ENCODE measurements at places on chromosomes 7 and 10. TPM values are rescaled to one million over a fixed set of nuclear protein-coding genes. Genes with fewer than 3 reads are reported as not detected.

GRCh38 chr10:68828833-68829232 lies 1.5 kb downstream of the STOX1 start:
- H3K27ac ChIP-seq, result no peak overlapping the region
- no peaks in the 10 kb centered on the region for H3K27me3 ChIP-seq
- no peak overlapping the region for H3K4me3 ChIP-seq
- no peak for DNase-seq
- no peaks in the 10 kb centered on the region for H3K36me3 ChIP-seq

DNA sequence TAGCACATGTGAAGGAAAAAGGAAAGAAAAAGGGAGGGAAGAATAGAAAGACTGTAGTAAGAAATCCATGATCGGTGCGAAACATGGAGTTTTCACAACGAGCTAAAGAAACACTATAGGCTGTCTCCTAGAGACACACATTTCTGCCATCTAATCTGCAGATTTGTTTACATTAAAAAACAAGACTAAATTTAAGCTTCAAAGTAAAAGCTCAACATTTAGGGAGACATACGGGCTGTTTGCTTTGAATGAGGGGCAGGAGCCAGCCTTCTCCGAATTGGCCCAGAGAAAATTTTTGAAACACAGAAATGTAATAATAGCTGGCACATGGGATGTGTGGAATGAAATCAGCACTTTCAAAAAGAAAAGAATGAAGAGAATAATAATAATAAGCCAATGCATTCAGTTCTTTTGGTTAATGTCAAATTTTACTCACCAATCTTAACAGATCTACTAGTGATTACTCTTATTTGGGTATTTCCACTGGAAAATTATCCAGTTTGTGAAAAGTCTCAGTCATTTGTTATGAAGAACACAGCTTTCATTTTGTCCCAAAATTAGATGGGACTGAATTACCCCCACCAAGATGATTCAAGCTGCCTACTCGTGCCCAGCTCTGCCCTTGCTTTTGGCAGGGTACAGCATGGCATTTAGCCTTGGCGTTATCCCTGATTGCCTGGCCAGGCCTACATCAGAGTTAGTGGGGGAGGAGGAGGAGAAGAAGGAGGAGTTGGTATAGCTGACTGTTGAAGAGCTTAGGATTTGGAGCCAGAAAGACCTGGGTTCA lies 47.1 kb downstream of the MTURN start:
- no peak overlapping the region for H3K4me3 ChIP-seq
- no peaks in the 10 kb centered on the region for H3K27me3 ChIP-seq
- H3K27ac ChIP-seq, result no peak overlapping the region
- DNase-seq, result no peak
- no peaks in the 10 kb centered on the region for H3K4me1 ChIP-seq
- H3K36me3 ChIP-seq, result no peaks in the 10 kb centered on the region

DNA sequence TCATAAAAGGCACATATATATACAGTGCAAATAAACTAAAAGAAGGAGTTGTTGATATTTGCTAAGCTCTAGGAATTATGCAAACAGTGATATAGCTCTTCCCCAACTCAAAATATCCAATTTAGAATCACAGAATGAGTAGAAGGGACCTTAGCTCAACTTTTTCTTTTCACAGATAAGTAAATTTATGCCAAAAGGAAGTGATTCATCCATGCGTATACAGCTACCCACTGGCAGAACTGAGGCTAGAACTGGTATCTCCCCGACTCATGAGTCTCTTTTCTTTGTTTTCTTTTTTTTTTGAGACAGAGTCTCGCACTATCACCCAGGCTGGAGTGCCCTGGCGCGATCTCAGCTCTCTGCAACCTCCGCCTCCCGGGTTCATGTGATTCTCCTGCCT lies 54.2 kb upstream of the SVIL start:
- H3K27ac ChIP-seq, result peak overlapping the region; percentile 69
- H3K27me3 ChIP-seq, result no peaks in the 10 kb centered on the region
- H3K4me1 ChIP-seq, result peaks cover 47% of the 10 kb centered on the region
- H3K4me3 ChIP-seq, result no peak overlapping the region

GRCh38 chr7:103764901-103765300 lies 224.6 kb downstream of the RELN start:
- H3K4me3 ChIP-seq, result no peak overlapping the region
- no peaks in the 10 kb centered on the region for H3K36me3 ChIP-seq
- no peak overlapping the region for H3K27ac ChIP-seq
- DNase-seq, result no peak
- no peaks in the 10 kb centered on the region for H3K4me1 ChIP-seq

DNA sequence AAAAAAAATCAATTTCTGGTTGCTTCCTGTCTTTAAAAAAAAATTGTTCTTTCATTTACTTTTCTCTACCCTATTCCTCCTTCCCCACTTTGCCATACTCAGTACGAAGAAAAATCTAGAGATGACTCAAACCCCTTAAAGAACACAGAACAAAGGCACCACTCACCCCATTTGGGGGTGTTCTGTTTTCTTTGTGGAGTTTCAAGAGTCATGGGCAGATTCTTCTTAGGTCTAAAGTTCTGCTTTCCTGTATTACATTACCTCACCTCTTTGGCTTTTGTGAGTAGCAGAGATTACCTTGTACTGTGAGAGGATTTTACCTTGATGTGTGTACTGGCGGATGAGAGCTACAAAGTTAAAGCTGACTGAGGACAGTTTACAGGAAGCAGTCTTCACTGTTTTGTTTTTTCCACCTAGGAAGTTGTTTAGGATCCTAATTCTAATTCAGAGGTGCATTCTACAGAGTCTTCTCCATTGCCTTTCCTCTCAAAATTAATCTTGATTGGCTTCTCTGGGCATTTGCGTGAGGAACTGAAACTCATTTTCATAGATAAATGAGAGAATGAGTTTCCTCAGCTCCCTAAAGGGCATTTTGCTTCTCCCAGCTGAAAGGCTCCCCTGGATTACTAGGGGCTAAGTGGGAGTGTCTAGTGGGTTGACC lies 20.7 kb downstream of the AVL9 start:
- H3K36me3 ChIP-seq, result peaks cover 6% of the 10 kb centered on the region
- no peak overlapping the region for H3K4me3 ChIP-seq

DNA sequence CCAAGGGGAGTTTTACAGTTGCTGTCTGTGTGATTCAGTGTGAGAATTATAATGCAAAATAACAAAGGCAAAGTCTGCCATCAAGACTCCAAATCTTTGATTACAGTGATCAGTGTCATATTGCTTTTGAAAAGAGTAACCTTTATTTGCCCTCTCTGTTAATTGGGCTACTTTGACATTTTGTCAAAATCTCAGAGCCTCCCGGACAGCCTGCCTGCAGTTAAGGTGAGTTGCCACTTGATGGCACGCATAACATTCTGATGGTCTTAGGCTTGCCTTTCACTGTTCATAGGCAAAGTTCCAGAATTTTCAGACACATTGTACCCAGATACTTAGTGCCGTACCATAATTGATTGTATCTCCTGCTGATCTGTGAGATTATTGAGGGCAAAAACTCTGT lies 253.5 kb downstream of the ABCA13 start:
- peak; percentile 25 for DNase-seq
- H3K4me3 ChIP-seq, result no peak overlapping the region
- H3K36me3 ChIP-seq, result no peaks in the 10 kb centered on the region
- H3K4me1 ChIP-seq, result no peaks in the 10 kb centered on the region
- no peak overlapping the region for H3K27ac ChIP-seq
- no peaks in the 10 kb centered on the region for H3K27me3 ChIP-seq

- no peak overlapping the region for H3K4me3 ChIP-seq
- DNase-seq, result no peak
- H3K4me1 ChIP-seq, result no peaks in the 10 kb centered on the region
- no peak overlapping the region for H3K27ac ChIP-seq
- H3K36me3 ChIP-seq, result peaks cover 7% of the 10 kb centered on the region
- no peaks in the 10 kb centered on the region for H3K27me3 ChIP-seq
Observed at GRCh38 chr10:21895932-21896331, 107.6 kb downstream of the DNAJC1 start.

DNA sequence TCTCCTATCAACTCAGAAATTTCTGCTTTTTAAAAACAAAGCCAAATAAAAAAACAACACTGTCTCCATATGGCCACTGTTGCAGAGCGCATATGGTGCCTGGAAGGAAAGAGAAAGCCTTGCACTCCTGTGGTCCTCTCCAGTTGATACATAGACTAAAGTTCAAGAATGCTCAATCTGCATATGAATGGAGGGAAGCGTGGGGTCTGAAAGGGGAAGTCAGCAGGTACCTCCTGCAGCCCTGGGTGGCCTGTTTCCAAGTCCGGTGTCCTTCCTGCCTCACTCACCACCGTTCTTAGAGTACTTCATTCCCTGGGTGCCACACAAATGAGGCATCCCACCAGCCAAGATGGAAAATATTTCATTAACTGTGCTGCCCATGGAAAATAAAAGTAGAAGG lies 138.3 kb upstream of the PALS2 start:
- no peaks in the 10 kb centered on the region for H3K4me1 ChIP-seq
- no peak overlapping the region for H3K27ac ChIP-seq
- H3K27me3 ChIP-seq, result no peaks in the 10 kb centered on the region
- no peaks in the 10 kb centered on the region for H3K36me3 ChIP-seq
- no peak for DNase-seq

DNA sequence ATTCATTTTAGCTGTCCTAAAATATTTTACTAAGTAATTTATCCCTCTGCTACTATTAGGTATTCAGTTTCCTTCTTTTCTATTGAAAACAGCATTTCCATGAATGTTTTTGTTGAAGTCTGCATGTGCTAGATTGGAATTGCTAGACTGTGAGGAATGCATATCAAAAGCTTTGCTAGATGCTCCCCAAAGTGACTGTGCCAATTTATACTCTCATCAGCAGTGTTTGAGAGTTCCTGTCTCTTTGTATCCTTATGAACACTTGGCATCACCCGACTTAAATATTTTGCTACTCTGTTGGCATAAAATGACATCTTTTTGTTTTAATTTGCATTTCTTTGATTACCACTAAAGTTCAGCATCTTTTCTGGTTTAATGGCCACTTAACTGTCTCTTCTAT lies 45.0 kb upstream of the PRR15 start:
- no peaks in the 10 kb centered on the region for H3K36me3 ChIP-seq
- DNase-seq, result no peak
- no peak overlapping the region for H3K4me3 ChIP-seq
- H3K4me1 ChIP-seq, result no peaks in the 10 kb centered on the region
- no peak overlapping the region for H3K27ac ChIP-seq
- no peaks in the 10 kb centered on the region for H3K27me3 ChIP-seq

- H3K36me3 ChIP-seq, result no peaks in the 10 kb centered on the region
- no peak overlapping the region for H3K27ac ChIP-seq
- no peaks in the 10 kb centered on the region for H3K4me1 ChIP-seq
- peaks cover 17% of the 10 kb centered on the region for H3K27me3 ChIP-seq
Observed at GRCh38 chr10:120557311-120557710, 100.3 kb downstream of the PLPP4 start.

GRCh38 chr7:158779061-158780000 lies 50.0 kb downstream of the ESYT2 start:
- no peaks in the 10 kb centered on the region for H3K27me3 ChIP-seq
- H3K4me1 ChIP-seq, result no peaks in the 10 kb centered on the region
- H3K27ac ChIP-seq, result no peak overlapping the region
- H3K36me3 ChIP-seq, result peaks cover 18% of the 10 kb centered on the region
- no peak for DNase-seq

- H3K27ac ChIP-seq, result no peak overlapping the region
- no peaks in the 10 kb centered on the region for H3K4me1 ChIP-seq
- DNase-seq, result no peak
- no peak overlapping the region for H3K4me3 ChIP-seq
Observed at GRCh38 chr10:132982301-132982989, 40.1 kb upstream of the CFAP46 start.

- no peak overlapping the region for H3K4me3 ChIP-seq
- H3K27ac ChIP-seq, result no peak overlapping the region
- peaks cover 2% of the 10 kb centered on the region for H3K4me1 ChIP-seq
- no peak for DNase-seq
- no peaks in the 10 kb centered on the region for H3K27me3 ChIP-seq
Observed at GRCh38 chr7:96670338-96671289, 39.0 kb downstream of the SEM1 start.

GRCh38 chr10:3473271-3473670 lies 300.7 kb upstream of the PITRM1 start:
- peak overlapping the region; percentile 61 for H3K27ac ChIP-seq
- no peak overlapping the region for H3K4me3 ChIP-seq
- no peak for DNase-seq
- no peaks in the 10 kb centered on the region for H3K27me3 ChIP-seq

DNA sequence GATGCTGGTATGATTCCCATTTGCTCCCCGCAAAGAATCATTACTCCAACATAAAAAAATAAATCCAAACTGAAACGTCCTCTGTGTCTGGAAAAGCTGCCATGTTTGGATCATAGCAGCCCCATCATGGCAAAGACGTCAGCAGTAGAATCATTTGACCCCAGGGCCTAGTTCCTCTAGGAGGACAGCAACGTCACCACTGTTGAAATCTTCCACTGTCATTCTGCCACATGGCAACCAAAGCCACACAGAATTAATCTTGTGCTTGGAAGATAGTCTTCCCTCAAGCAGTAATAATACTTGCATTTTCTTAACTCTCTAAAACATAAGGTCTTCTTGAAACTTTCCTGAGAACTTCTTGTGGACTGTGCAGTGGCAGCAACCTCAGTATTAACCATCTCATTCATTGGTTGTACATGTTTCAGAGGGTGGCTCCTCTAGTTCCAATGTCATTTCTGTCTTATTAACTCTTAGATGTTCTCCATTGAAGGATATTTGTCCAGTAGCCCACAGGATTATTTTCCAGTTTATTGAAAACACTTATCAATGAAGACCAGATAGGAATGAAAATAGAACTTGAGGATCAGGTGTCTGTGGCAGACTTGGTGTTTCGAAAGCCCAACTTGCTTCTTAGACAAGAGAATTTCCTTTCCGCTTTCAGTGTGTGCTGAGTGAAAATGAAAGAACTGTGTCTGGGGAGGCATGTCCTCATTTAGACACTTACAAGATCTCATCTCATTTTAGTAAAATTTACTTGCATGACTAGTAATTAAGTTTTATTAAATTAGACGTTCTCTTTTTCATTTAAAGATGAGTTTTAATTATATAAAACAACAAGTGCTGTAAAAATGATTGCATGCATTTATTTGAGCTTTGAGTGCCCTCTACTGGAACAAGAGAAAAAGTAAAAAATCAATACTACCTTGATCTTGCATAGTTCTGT lies 28.9 kb upstream of the INHBA start:
- H3K4me1 ChIP-seq, result no peaks in the 10 kb centered on the region
- H3K27ac ChIP-seq, result no peak overlapping the region
- no peak overlapping the region for H3K4me3 ChIP-seq

GDF2 gene
- not detected for total RNA-seq

CALCR gene
- total RNA-seq, result not detected

NRP1 gene
- 31.7 TPM for total RNA-seq

CALHM1 gene
- not detected for total RNA-seq

LRRTM3 gene
- not detected for total RNA-seq

AEBP1 gene
- 31.8 TPM for total RNA-seq

GIMAP2 gene
- 4.3 TPM for total RNA-seq

GATA3 gene
- total RNA-seq, result 3.1 TPM
